ENCODE measurements at places on chromosomes 11 and 22.

DNA sequence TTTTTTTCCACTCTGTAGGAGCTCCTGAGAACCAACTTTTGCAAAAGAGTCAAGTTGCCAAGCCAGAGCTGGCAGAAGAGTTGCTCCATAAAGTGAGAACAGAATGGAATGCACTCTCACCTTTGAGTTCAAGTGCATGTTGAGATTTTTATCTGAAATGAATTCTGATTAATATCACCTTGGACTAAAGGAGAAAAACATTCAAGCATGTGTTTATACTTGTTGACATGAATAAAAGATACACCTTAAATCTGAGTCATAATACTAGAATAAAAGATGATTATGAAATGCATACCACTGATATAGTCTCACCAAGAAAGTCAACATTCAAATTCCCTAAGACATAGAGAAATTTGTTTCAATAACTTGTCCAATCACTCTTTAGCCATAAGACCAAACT lies 37.8 kb downstream of the ARL14EP start:
- DNase-seq: no peak

GRCh38 chr22:44366372-44367300 lies 53.9 kb upstream of the SHISAL1 start:
- no peak for DNase-seq

- DNase-seq: no peak
These were observed 80.4 kb downstream of the MYEOV start for GRCh38 chr11:69374110-69374945.

GRCh38 chr11:66967670-66968425 lies 7.3 kb upstream of the C11orf86 start:
- no peak for DNase-seq

GRCh38 chr11:107598225-107599139 lies 7.5 kb downstream of the ELMOD1 start:
- no peak for DNase-seq

- DNase-seq: peak; percentile 43
These were observed 748 bp downstream of the RAB30 start for GRCh38 chr11:83070731-83071566.

GRCh38 chr22:29587938-29588699 lies 7.2 kb upstream of the NIPSNAP1 start:
- no peak for DNase-seq

GRCh38 chr11:72338741-72339140 lies 94.8 kb upstream of the PHOX2A start:
- DNase-seq: no peak

DNA sequence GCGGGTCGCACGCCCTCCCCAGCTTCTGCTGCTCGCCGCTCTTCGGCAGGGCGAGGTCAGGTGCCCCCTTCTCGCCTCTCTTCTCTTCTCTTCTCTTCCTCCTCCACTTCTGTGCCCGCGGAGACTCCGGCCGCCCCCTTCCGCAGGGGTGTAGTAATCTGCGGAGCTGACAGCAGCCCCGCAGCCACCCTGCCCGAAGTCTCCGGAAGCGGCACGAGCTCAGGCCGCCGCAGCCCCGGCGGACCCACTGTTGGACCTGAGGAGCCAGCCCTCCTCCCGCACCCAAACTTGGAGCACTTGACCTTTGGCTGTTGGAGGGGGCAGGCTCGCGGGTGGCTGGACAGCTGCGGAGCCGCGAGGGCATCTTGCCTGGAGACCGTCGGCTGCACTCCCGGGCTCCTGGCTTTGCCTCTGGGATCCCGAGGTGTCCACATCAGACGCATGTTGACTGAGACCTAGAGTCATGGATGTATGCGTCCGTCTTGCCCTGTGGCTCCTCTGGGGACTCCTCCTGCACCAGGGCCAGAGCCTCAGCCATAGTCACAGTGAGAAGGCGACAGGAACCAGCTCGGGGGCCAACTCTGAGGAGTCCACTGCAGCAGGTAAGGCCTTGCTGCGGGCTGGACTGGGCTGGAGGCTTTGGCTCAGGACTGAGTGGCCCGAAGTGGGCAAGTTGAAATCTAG lies 486 bp downstream of the STIM1 start:
- peak; percentile 22 for DNase-seq

DNA sequence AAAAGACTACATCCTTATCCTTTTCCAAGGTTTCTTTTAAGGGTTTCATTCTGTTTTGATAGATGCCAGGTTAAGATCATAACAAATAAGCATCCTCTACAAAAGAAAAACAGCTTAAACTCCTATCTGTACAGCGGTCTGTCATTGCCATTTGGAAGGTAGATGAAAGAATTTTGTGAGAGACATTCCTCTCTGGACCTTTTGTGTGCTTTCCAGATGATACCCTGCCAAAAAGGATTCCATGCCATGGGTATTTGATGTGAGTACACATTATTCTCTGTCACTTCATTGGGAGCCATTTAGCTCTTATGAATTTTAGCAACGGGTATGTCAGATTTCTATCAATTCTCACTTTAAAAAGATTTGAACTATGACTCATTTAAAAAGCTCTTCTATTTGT lies 153.7 kb downstream of the GRIA4 start:
- no peak for DNase-seq

DNA sequence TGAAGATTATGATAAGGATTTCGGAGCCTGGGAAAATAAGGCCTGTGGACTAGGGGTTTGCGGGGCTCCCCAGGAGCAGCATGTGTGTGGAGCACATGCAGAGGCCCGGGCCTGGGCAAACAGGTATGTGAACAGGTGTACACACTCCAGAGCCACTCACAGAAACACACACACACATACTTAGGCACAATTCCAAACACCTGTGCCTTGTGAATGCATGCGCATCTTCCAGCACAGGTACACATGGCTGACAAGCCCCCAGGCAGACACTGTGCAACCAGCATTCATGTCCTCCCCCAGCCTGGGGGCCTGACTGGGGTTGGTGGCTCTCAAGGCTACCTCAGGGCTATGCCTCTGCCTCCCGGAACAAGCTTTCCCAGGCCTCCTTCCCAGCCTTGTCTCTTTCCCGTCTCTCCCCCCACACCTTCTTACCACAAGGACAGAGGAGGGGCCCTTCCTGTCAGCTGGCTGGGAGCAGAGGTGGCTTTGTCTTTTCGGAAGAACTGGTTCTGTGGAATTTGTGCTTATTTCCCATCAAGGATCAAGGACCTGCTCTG lies 2.6 kb upstream of the P2RY6 start:
- no peak for DNase-seq

GRCh38 chr11:96299155-96299888 lies 43.7 kb downstream of the MAML2 start:
- DNase-seq: no peak

GRCh38 chr11:132804258-132804657 lies 728.0 kb downstream of the OPCML start:
- DNase-seq: no peak

GRCh38 chr22:33812360-33812977 lies 107.8 kb downstream of the LARGE1 start:
- DNase-seq: no peak

DNA sequence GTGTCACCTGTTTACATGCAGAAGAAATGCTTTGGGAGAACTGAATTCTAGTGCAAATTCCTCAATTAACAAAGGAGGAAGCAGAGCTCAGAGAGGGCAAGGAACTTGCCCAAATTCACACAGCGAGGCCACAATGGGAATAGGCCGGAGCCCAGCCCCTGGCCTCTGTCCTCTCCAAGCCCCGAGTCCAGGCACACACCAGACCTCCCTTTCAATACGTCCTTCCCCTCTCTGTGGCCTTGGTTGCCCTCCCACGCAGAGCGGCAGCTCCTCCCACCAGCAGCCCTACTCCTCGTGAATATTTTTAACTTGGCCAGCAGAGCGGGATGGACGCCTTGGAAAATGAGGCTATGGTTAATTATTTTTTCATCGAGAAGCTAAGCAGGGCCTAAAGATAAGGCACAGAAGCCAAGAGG lies 1.6 kb upstream of the CARD10 start:
- no peak for DNase-seq

DNA sequence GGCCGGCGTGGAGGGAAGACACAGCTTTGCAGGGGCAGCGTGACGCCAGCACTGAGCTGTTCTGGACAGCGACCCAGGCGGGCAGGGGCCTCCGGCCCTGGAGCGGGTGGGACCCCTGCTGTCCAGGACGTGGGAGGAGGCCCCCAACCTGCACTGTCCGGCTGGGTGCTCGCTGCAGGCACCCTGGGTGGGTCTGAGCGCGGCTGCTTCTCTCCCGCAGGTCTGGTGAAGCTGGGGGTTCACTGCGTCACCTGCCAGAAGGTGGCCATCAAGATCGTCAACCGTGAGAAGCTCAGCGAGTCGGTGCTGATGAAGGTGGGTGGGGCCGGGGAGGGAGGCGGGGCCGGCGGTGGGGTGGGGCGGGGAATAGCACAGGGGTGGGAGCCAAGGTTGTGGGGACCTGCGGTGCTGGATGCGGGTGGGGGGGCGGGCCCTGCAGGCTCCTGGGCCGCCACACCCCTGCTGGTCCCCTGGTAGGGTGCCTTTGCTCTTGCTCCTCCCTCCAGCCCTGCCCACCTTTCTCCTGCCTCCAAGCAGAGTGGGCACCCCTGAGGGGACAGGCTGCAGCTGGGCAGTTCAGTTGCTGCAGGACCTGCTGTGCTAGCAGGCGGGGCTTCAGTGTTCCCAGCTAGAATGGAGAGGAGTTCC lies 46.2 kb downstream of the BRSK2 start:
- no peak for DNase-seq

DNA sequence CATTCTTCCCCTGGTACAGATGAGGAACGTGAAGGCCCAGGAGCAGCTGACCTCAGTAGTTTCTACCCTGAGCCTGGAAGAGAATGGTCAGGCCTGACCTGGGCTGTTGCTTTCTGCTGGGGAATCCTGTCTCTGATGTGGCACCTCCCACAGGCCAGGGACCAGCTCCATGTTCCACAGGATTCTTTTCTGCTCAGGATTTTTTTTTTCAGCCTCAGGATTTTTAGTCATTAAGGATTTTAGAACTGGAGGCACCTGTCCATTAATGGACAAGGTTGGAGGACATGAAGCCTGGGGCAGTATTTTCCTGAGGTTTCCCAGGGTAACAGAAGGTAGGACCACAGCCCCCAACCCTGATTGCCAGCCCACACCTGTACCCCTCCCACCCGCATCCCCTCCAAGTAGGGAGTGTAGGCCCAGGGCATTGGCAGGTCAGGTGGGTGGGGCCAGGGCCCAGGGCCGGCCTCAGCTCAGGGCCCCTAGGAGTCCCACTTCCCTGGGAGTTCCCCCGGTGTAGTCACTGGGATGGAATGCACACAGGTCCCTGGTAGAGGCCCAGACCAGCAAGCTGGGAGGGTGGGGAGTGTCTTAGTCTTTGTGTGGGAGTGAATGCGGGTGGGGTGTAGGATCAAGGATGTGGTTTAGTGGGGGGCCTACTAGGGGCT lies 16.1 kb downstream of the BIK start:
- no peak for DNase-seq

- no peak for DNase-seq
These were observed 26.0 kb upstream of the POLD3 start for GRCh38 chr11:74566146-74566960.

DNA sequence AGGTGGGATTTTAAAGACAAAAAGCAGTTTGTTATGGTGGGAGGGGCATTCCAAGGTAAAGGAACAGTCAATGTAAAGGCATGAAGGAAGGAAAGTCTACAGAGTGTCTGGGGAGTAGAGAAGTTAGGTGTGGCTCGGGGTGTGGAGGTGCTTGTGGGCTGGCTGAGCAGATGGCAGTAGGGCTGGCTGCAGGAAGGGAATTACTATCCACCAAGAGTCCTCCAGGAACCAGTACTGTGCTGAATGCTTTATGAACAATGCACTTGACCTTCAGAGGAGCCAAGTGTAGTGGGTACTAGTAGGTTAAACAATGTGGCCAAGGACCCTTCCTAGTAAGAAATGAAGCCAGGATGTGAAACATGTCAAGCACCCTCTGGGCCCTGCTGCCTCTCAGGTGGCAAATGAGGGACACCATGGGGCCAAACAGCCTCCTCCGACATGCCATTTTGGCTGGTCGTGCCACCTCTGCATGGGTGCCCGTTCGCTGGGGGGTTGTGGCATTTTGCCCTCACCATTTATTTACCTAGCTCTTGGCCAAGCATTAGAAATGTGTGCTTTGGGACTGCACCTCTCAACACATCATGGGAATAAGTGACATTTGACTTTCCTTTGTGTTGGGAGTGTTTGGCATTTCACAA lies 123.6 kb upstream of the TENM4 start:
- DNase-seq: no peak

DNA sequence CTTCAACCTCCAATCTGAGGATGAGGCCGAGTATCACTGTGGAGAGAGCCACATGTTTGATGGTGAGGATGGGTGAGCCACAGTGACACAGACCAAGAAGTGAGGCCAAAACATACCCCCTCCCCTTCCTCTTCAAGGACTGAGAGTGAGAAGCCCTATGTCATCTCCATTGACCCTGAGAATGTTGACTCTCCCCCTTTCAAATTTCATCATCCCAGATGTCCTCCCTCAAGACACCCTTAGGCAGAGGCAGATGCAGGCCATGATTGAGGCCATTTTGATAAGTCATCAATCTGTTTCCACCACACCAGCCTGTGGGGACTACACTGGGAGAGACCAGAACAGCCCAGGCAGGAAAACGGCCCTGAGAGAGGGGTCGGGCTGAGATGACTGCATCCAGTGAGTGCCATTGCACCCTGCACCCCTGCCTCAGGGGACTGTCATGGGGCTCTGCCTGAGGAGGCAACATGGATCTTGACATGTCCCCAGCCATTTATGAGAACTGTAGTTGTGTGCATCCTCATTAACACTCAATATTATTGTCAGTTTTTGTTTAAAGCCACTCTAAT lies 84.2 kb upstream of the IGLL5 start:
- DNase-seq: peak; percentile 14

- no peak for DNase-seq
These were observed 43.9 kb upstream of the ANGPTL5 start for GRCh38 chr11:101960231-101960630.

GRCh38 chr11:14793546-14793945 lies 98.5 kb downstream of the CYP2R1 start:
- DNase-seq: no peak

- DNase-seq: no peak
These were observed 415.4 kb downstream of the MN1 start for GRCh38 chr22:27386186-27386585.

DNA sequence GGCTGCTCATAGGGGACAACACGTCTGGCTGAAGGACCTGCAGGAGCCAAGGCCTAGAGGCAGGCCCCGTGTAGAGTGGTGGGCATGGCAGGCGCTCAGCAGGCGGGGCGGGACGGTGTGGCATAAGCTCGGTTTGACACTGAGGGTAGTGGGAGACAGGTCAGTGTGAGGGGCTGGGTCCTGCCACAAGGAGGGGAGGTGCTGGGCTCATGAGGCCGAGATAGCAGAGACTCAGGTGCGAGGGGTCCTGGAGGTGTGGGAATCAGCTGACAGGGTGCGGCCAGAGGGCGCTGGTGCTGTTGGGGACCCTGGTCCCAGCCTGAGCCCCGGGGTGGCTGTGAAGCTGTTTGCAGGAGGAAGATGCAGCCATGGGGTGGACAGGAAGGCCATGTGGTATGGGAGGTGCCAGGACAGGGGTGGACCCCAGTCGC lies 6.7 kb downstream of the SLC22A12 start:
- no peak for DNase-seq

DNA sequence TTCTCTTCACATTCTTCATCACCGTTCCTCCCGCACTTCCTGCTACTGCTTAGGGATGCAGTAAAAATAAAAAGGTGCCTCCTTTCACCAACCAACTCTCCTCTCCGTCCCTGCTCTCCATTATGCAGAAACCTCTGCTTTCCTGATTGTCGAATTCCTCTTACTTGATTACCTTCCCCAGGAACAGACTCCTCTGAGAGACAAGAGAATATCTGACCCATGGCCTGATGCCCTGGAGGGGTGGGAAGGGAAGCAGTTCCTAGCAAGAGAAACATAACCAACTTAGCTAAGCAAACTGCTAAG lies 80.9 kb downstream of the TRIM29 start:
- no peak for DNase-seq

All from mesothelial cell of epicardium (in vitro differentiated cells).